Stimulated activated CD4-positive, alpha-beta T cell treated with anti-CD3 and anti-CD28 coated beads, TNF-alpha, amount 100 ng/mL, for 24 hours (primary cell): ENCODE measurements at places on chromosomes 6 and 20.

DNA sequence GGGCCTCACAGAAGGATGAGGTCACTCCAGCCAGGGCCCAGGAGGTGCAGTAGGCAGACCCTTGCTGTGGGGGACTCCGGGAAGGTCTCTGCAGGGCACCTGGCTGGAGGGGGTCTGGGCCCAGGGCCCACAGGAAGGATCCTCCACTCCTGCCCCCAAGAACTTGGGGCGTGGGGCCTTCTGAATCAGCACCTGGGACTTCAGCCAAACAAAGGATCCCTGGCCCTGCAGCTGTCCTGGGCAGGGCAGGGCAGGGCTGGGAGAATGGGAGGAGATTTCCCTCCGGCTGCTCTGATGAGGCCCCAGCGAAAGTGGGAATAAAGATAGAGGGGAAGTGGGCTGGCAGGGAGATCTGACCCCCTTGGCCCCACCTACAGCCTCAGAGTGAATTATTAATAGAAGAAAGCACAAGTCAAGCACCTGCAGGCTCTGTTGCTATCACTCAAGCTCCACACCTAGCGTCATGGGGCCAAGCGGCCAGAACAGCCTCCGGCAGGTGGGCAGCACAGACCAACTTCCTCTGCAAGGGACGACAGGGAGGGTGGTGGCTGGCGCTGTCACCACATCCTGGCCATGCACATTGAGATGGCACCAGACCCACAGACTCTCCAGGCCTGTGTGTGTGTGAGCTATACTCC is 61.6 kb upstream of the MRPS10 start:
- no peak for DNase-seq

DNA sequence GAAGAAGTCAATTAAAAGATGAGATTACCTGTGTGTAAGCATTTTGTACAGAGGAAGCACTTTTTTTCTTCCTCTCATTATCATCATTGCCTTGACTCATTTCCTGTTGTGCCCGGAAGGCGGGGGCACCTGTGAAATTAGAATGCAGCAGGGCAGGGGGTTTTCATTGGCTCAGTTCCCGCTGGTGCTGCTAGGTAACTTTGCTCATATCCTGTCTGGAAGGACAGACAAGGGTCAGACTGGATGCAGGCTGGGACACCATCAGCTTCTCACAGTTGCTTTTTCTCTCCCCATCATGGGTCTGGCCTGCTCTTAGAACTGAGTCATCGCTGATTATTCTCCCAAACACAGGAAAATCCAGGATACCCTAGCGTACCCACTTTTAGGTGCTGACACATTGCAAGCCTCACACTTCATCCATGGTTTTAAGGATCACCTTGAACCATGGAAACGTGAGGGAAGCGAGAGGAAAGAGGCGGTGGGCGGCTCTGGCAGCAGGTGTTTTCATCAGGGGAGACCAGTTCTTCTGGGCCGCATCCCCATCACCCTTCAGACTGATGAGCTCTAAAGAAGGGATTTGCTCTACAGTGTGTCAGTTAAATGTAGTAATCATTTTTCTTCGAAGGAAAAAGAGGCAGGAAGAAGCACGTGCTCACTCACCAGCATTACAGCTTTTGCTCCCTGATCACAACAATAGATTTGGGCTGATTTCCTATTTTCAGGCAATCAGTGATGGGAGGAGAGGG is 195.7 kb upstream of the SASH1 start:
- DNase-seq = peak; percentile 24

DNA sequence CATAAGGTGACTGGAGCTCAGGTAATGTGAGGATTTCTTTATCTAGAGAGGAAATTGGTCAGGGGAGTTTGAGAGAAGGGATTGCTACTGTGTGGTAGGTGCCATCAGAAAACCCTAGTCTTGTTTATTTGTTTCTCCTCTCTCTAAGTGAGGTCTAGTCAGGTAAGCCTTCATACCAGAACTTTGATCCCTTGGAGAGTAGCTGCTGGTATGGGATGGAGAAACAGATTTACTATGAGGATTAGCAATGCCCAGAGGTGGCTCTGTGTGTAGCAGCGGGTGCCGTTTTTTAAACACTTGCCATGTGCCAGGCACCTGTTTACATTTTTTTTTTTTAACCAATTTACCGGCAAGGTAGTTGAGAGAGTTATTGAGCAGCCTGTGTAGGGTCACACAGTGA is 19.5 kb downstream of the CMTR1 start:
- no peak for DNase-seq

DNA sequence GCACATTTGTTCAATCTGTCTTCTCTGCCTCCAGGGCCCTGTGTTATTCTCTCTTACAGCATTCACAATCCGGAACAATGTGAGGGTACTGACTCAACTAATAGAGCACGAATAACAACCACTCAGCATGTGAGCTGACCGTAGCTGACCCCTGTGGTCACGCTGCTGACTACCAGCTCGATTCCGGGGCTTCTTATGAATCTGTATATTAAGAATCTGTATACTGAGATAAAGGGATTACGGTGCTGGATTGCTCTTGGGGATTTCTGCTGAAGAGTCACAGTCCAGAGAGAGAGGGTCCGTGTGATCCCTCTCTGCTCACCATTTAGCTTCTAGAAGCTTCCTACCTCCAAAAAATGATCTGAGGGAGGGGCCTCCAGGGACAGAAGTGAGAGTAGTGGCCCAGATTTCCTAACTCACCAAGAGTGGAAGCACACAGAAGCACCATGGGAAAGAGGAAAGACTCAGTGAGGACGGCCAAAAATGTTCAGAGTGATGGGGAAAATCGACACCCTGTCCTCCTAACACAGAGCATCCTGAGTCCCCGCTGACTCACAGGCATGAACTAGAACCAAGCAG is 156.2 kb downstream of the THBS2 start:
- DNase-seq = no peak
